ENCODE measurements at places on chromosomes 12 and 14. TPM values are rescaled to one million over a fixed set of nuclear protein-coding genes. Genes with fewer than 3 reads are reported as not detected.
A peak's percentile ranks its signal among the peaks of the same experiment; 100 is the strongest.

GRCh38 chr12:105466901-105467598 lies 136.6 kb downstream of the C12orf75 start:
- no peak for DNase-seq

The CACNA1C gene
- total RNA-seq, result 182 TPM

The VWF gene
- 350 TPM for total RNA-seq

GRCh38 chr14:95651028-95651427 lies 35.2 kb upstream of the TCL1B start:
- no peak for DNase-seq

DNA sequence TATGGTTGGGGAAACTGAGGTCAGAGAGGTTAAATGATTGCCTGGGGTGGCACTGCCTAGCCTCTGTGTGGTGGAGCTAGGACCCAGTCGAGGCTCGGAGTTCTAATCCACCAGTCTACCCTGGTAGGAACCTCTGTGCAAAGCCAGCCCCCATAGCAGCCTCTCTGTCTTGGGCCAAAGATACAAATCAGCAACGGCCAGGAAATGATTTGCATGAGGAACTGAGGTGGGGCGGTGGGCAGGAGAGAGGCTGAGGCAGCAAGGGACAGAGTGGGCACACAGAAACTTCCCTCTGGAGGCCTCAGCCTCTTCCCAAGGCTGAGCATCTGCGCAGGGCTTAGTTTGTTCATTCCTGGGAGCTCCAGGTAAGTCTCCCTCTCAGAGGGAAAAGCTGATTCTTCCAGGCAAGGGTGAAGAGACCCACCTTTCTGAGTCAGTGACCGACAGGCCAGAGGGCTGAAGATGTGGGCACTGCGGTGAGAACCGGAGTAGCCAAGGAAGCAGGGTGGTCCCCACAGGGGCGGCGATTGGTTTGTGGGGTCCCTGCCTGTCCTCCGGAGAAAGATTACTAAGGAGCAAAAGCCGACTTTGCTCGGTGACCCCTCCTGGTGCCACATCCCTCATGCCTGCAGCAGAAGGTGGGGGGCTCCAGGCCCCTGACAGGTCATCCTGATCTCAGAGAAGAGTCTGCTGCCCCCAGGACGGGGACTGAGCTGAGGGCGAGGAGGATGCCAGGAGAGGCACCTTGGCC lies 134.6 kb downstream of the CACNA1C start:
- DNase-seq, result peak; percentile 67

The FGD4 gene
- 19.4 TPM for total RNA-seq
